A673 (cell line): ENCODE measurements at places on chromosomes 12 and 14.
A peak's percentile ranks its signal among the peaks of the same experiment; 100 is the strongest.

DNA sequence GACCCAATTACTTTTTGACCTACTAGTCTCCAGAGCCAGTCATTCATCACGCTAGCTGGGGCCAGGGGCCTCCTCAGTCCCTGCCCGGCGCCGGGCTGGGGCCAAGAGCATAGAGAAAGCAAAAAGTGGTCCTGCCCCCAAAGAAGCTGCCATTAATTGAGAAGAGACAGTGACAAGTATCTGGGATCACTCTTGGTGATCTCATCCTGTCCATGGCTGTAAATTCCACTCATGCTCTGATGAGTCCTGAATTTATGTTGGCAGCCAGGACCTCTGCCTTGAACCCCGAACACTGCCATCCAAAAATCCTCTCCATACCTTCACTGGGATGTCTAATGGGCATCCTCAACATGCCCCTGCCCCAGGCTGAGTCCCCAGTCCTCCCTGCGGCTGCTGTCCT is 34.4 kb upstream of the DLK1 start:
- no peak for DNase-seq

GRCh38 chr14:104794099-104794498 is 1.4 kb downstream of the AKT1 start:
- DNase-seq: peak; percentile 84

GRCh38 chr12:111642681-111643426 is 42.9 kb downstream of the BRAP start:
- no peak for DNase-seq

DNA sequence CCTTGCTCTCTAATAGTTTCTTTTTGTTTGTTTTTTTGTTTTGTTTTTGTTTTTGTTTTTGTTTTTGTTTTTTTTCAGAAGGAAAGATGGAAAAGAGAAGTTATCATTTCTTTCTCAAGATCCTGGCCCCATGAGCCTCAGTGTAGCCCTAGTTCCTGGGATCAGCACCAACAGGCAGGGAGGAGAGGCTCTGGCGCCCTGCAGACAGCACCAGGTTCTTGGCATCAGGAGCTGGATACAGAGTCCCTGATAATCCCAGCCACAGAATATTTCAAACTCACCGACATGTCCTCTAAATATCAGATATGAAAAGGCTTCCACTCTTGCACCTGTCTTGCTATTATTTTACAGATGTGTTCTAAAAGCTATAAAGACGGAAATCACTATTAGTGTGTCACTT is 52.7 kb downstream of the FOXN3 start:
- no peak for DNase-seq
